GM20000 (cell line): ENCODE measurements at places on chromosomes 16 and 17.

DNA sequence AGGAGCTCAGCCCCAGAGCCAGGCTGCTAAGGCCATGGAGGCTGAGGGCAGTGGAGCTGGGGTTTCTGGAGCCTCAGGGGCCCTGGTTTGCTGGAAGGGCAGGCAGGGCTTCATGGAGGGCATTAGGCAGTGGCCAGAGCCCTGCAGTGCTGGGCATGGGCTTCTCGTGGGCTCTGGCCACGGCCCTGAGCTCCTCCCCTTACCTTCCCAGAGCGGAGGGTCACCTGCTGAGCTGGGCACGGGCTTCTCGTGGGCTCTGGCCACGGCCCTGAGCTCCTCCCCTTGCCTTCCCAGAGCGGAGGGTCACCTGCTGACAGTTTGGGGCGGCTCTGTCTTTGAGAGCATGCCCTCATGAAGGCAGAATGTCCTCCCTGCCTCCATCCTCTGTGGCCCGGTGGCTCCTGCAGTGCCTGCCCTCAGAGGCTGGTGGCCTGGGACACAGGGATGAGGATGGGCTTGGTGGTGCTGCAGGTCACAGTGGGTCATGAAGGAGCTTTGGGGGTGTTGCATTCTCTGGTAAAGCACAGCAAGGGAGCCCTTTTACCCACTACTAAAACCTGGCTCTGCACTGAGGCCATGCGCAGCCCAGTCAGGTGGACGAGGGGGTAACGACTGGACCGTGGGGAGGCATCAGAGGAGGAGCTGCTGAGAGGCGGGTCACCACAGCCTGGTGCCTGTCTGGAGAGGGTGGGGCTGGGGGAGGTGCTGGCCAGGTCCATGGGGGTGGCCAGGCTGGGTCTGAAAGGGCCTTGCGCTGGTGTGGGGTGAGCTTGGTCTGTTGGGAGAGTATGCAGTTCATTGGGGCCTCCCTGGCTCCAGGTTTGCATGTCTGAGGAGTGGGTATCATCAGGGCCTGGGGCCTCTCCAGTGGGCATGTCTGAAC is 2.9 kb upstream of the RNPS1 start:
- no peak for DNase-seq

GRCh38 chr17:50582741-50583140 is 22.2 kb downstream of the CACNA1G start:
- no peak for DNase-seq

GRCh38 chr17:38556239-38556638 is 49.5 kb downstream of the SRCIN1 start:
- no peak for DNase-seq

DNA sequence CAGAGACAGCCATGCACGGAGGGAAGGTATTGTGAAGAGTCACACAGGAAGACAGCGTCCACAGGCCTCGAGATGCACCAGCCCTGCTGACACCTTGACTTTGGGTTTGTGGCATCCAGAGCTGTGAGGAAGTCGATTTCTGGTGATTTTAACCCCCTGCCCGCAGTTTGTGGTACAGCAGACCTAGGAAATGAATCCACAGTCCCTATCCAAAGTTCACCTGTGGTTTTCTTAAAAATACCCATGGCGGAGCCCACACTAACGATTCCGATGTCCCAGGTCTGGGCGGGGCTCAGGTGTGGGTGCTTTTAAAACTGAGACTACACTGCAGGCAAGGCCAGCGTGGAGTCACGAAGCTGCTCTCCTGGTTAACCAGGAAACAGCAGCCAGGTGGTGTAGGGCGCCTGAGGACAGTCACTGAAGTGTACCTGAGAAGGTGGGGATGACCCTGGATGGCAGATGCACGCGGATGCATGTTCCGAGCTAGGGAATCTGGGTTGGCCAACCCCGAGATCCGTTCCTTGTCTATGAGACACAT is 14.4 kb upstream of the MEAK7 start:
- DNase-seq: no peak

GRCh38 chr16:80973991-80974390 is 32.7 kb downstream of the CMC2 start:
- no peak for DNase-seq

GRCh38 chr17:13569398-13570123 is 32.2 kb downstream of the HS3ST3A1 start:
- DNase-seq: no peak

- no peak for DNase-seq
Measured at GRCh38 chr16:87418644-87419043, 26.5 kb downstream of the MAP1LC3B start.

GRCh38 chr17:77838748-77839697 is 119.5 kb upstream of the TNRC6C start:
- no peak for DNase-seq

GRCh38 chr17:13874817-13875216 is 194.5 kb upstream of the COX10 start:
- DNase-seq: no peak

DNA sequence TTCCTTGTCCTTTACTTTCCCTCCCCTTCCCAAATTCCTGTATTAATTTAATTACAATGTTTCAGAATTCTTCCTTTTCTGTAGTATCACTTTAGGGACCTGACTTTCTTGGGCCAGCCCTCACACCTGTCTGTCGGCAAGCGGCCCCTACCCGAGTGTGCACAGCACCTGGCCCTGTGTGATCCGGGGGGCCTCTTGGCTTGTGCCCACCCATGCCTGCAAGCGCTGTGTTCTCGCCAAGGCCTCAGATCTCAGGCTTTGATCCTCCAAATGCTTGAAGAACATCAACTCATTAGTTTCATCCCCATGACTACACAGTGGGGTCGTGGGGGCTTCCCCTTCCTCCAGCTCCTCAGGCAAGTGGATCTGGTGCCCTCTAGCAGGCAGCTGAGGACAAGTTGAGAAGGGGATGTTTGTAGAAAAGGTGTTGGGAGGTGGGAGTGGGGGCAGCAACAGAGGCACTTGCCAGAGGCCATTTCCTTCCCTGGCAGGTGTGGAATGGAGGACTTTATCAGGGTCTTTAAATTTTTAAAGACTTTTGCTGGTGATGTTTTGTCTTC is 15.7 kb upstream of the CDH3 start:
- DNase-seq: no peak

GRCh38 chr16:57941016-57941664 is 29.8 kb downstream of the CNGB1 start:
- DNase-seq: no peak

GRCh38 chr17:51191895-51192294 is 25.7 kb downstream of the NME2 start:
- no peak for DNase-seq

DNA sequence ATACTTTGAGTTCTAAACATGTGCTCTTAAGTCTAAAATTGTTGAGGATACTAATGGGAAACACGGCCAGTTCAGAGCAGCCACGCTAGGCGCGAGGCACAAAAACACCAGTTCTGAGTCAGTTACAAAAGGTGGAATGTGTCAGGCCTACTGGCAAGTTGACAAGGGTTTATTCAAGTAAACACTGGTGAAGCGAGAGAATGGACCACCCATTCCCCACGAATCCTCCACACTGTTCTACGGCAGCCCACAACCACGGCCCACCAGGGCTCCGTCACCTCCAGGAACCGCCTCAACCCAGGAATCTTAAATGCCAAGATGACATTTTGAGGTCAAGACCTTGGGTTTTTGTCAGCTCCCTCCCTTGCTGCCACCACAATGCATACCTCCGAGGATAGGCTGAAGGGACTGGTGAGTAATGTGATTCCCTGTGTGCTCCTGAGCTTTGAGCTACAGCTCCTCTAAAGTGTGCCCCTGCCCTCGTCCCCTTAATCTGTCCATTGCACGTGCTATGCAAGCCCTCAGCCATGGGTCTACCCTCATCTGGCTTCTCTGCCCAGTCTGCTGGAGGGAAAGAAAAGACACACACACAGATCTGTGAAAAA is 28.5 kb upstream of the TRAP1 start:
- no peak for DNase-seq

DNA sequence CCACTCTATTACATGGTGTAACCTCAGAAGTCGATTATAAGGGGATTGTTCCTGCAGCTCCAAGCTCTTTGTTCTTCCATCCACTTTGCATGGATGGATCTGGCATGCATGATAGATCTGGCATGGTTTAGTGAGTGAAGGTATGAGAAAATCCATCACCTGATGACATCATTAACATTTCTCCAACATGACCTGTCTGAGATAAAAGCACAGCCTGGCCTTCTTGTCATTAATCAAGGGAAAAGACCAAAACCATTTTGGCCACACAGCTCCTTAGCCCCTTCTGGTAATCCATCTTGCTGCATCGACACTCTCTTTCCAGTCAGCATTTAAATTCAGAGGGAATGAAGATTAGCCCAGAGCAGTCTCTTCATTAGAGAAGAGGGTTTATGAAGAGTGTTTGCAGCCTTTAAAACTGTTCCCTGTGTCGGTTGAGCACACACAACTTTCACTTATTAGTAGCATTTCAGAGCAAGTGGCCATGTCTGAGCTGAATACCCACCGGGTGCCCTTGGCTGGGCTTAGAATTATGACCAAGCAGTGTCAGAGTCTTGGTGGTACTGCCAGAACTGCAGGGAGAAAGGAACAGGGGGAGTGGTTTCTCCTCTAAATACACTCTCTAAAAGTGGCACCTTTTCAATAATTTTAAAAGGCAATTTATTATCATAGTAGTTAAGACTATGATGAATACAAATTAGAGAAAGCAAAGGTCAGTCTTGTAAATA is 246.0 kb downstream of the HAPSTR1 start:
- DNase-seq: no peak

DNA sequence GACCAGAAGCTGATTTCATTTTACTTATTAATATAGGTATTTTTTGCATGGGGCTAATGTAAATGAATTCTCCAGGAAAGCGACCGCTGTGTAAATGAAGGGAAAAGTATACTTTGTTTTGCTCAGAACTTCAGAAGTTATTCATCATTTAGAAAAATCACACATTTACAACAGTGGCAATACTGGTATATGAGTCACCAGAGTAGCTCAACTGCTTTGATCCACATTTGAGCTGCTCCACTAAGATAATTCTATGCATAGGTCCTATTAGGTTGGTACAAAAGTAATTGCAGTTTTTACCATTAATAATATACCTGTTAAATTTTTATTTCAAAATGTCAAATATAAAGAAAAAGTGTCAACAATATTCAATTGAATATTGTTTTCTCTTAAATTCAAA is 22.9 kb upstream of the DYNLRB2 start:
- no peak for DNase-seq

DNA sequence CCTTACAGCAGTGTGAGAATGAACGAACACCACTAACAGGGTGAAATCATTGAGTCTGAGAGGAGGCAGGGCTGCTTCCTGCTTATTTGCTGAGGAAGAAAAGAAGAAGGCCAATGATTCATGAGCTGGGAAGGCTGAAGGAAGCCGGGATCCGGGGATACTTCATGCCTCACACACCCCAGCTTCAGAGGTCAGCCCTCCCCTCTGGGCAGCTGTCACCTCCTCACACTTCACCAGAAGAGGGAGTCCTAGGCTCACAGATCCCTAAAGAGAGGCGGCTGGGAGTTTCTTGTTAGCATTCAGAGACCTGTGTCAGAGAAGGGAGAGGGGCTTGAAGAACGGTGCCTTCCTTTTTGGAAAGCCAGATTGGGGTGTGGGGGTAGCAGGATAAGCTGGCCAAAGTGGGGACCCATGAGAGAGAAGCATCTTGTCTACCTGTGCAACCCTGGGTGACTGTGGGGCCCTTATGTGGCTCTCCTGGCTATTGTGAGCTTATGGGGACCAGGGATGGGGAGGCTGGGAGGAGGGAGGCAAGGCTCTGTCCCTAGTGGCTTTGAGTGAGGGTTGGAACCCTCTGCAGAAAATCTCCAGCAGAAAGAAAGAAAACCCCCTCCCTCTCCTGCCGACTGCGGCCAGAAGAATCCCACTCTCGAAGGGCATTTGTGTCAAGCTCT is 94.6 kb downstream of the RGS9 start:
- DNase-seq: peak; percentile 78

GRCh38 chr17:43755389-43755875 is 3.2 kb downstream of the SOST start:
- no peak for DNase-seq

DNA sequence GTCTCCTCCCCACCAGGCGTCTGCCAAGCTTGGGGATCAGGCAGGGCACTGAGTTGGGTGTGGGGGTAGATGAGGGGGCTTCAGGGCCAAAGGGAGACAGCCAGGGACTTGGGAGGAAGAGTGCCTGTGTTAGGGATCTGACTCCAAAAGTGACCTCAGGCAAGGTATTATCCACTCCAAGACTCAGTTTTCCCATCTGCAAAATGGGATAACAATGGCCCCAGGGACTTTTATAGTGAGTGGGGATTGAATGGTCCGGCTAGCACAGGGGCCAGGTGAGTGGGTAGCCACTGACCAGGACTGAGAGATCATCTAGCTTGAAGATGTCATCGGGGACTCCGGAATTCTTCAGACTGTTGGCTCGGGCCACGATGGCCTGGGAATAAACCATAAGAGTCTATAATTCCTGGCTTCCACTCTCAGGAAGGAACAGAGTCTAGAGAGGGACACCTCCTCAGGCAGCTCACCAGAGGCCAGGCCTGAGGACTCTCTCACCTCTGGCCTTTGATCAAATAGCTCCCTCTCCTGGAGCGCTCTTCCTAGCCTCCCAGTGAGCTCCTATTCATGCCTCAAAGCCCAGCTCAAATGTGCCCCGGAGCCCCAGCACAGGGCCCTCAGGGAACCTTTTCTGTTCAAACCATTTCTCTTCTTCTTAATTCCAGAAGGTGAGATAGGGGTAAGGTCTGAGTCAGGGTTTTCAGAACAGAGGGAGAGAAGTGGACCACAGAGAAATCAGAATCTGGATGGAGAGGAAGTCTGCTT is 3.5 kb downstream of the FLII start:
- no peak for DNase-seq

GRCh38 chr17:47897561-47897960 is 1.5 kb downstream of the SP2 start:
- no peak for DNase-seq
